ENCODE measurements at places on chromosomes 13 and 19.

- no peak for DNase-seq
These were observed 2.3 kb downstream of the UPF1 start for GRCh38 chr19:18833849-18834643.

DNA sequence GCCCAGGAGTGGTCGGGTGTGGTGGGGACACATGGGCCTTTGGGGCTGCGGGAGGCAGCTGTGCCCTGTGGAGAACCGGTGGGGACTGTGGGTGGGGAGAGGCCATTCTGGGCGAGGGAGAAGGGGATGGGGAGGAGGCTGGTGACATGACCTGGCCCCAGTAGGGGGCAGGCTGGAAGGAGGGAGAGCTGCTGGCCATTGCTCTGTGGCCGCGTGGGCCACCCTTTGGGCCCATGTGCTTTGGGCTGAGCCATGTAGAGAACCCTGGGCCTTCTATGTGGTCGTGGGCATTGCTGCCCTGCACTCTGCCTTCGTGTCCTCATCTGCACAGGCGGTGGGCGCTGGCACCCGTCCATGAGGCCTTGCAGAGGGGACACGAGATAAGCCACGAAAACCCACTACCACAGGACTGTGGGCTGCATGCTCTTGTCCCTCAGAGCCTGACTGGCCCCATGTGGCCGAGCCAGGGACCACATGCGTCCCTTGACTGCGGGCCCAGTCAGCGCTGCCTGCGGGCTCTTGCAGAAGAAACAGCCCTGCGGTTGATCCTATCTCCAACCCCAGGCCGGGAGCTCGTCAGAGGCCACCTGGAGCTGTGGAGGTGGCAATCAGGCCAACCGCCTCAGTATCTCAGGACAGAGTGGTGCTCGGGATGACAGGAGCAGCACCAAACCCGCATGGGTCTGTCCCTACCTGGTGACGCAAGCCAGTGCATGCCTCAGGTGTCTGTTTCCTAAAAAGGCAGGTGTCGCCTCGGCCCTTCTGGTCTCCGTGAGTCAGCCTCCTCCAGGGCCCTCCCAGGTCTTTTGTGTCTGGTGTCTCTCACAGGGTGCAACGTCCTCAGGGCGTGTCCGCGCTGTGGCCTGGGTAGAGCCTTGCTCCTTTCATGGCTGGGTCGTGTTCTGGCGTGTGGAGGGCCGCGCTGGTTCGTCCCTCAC, 14.3 kb downstream of the FZR1 start:
- no peak for DNase-seq

DNA sequence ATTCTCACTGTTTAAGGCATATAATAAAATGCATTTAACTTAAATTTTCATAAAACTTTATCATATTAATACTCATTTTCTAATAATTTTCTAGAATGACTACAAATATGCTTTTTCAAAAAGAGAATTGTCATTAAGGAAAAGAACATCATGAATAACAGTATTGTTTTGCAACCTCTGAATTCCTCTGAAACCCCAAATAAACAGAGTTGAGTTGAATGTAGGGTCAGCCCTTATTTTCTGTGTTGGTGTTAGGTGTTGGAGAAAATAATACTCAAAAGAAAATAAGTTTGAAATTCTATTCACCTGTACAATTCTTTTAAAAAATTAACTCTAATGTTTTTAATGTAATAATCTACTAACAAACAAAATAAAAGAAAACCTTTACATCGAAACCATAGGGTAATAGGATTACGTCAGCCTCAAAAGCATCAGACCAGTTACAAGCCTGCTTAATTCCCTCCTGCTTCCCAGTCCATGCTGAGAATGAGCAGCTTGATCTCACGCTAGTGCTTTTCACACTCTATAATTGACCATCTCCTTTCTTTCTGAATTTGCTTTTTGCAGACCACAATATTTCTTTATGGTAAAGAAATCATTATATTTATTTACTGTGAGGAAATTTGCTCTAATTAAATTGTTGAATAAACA, 160.9 kb downstream of the PCDH9 start:
- DNase-seq, result no peak

GRCh38 chr13:28012896-28013295, 24.4 kb upstream of the URAD start:
- no peak for DNase-seq

GRCh38 chr13:95341441-95341840, 40.2 kb upstream of the ABCC4 start:
- no peak for DNase-seq

DNA sequence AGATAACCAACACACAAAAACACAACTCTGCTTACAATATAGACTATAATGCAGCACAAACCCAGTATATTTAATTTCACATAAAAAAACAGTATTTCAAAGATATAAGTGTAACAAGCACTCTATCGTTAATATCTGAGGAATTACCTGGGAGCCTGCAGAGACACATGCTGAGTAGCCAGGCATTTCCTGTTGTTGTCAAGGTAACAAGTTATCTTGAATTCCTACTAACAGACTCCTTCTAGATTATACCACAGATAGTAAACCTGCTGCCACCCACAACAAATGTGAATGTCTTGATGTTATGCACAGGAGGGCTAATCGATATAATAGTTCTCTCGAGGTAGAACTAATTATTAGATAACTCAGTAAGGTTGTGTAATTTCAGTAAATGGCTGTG, 826.0 kb upstream of the PRR20A start:
- DNase-seq, result no peak

- no peak for DNase-seq
These were observed 108.2 kb downstream of the PCCA start for GRCh38 chr13:100197116-100197515.

GRCh38 chr19:29516358-29516725, 9.5 kb upstream of the VSTM2B start:
- DNase-seq, result no peak
